Immature natural killer cell (primary cell): ENCODE measurements at places on chromosomes 6 and 20.
A peak's percentile ranks its signal among the peaks of the same experiment; 100 is the strongest.

- DNase-seq, result no peak
Observed at GRCh38 chr6:152993431-152993830, 9.1 kb downstream of the MTRF1L start.

GRCh38 chr6:31836474-31837368 is 9.2 kb downstream of the HSPA1B start:
- DNase-seq, result no peak

DNA sequence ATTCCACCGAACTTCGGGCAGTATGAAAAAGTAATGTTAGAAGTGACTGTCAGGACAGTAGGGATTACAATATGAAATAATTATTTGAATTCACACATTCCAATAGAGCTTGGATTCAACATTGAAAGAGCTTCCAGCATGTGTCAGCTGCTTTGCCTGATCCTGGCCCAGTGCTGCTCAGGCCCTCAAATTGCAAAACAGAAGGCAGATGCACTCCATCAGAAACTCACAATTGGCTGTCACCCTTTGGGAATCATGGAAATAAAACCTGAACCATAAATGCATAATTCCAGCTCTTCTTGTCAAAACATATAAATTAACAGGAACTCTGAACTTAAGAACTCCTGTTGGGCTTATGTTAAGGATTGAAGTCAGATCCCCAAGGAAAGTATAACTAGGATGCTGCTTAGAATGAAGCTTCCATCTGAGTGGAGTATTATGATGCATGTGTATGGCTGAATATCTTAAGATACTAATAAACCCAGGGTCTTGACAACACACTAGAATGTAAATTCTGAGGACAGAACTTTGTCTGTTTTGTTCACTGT is 1.8 kb upstream of the NDUFAF4 start:
- DNase-seq, result no peak

- no peak for DNase-seq
Observed at GRCh38 chr6:26362836-26363220, 2.2 kb upstream of the BTN3A2 start.

GRCh38 chr6:3023663-3024483 is 24.2 kb downstream of the NQO2 start:
- DNase-seq, result peak; percentile 77

GRCh38 chr20:14790771-14791620 is 453.6 kb upstream of the FLRT3 start:
- DNase-seq, result no peak

DNA sequence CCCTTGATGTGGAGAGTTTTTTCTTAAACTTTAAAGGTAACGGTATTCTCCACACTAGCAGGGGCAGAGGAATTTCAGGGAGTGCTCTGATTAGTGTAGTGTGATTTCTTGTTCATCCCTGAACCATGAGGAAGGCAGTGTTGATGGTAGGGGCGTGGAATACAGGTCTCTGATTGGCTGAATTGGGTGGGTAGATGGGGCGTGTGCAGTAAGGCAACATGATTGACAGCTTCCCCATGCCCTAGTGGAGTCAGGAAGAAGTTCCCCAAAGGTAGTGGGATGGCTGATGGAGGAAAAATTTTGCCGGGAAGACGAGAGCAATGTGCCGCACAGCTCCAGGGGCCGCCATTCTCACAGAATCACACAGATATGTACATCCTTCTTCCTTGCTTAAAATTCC is 97.4 kb upstream of the SALL4 start:
- DNase-seq, result no peak

GRCh38 chr20:52263757-52264156 is 72.2 kb upstream of the ZFP64 start:
- no peak for DNase-seq

DNA sequence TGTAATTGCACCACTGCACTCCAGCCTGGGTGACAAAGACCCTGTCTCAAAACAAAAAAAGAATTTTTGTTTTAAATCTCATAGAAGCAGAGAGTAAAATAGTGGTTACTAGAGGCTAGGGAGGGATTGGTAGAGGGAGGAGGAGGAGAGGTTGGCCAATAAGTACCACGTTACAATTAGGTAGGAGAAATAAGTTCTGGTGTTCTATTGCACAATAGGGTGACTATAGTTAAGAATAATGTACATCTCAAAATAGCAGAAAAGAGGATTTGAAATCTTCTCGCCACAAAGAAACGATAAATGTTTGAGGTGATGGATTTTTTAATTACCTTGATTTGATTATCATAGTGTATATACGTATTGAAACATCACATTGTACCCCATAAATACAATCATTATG is 27.1 kb upstream of the TOP1 start:
- DNase-seq, result no peak

DNA sequence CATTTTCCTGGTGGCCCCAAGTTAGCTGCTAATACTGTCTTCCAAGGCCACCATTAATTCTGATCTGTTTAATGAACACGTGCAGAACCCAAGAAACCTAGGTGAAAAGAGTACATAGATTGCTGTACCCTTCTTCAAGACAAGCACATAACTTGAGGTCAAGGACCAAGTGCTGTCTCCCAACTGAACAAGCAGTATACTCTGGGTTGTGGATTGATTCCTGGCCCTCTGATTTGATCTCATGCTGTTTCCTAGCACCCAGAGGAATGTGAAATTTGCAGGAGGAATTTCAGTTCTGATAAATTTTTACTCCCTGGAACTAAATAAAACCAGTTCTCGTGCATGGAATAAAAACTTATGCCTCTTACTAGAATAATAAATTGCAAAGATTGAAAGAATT is 75.6 kb downstream of the MTFR2 start:
- no peak for DNase-seq

DNA sequence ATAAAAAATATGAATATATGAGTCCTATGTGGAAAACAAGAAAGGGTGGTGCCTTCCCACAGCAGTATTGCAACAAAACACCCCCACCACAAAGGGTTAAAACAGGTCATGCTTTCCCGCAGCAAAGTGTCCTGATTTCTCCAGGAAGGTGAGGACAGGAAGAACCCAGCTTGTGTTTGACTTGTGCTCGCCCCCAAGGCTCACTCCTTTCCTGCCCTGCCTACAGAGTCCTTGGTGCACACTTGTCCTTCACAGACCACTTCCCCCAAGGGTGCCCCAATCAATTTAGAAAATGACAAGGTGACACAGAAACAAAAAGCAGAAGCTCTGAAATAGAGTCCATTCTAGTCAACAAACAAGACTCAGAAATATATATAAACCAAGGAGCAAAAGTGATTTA is 237.4 kb downstream of the PTPRK start:
- DNase-seq, result no peak

- no peak for DNase-seq
Observed at GRCh38 chr20:47370850-47371782, 14.6 kb upstream of the ZMYND8 start.

DNA sequence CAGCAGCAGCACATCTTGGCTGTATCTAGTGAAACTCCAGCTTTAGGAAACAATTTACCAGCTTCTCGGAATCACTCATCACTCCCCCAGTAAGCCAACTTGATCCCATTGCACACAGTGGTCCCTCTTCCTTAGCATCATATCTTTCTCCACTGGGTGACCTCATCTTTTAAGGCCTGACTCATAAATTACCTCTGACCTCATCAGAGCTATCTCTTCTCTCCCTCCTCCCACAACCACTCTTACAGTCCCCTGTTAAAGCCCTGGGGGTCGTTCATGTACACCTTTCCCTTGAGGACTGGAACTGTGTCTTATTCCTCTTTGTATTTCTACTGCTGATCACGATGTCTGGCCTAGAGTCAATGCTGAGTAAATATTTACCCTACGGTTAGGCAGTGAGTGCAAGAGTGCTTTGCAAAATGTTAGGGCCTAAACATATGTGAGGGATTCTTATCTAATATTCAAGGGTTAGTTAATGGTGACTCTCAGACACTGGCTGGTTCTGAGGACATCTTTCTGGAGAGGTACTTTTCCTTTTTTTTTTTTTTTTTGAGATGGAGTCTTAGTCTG is 187.2 kb downstream of the LRFN2 start:
- no peak for DNase-seq

DNA sequence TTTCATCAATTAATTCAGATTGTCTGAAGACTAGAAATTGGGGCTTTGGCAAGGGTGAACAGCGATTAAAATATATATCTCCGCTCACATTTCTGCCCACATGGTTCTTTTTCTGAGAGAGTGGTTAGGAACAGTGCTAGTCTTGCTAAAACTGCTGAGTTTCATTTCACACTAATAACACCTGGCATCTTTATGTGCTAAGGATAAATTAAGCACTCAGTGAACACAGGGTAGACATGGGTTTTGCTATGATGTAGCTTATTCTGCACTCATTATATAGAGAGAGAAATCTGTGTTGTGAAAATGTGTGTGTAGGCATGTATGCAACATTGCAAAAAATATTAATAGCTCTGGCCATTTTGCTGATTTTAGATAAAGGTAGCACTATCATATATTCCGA is 623.4 kb upstream of the FLRT3 start:
- no peak for DNase-seq

- no peak for DNase-seq
Observed at GRCh38 chr6:26258212-26258977, 106.6 kb upstream of the BTN3A2 start.
